ENCODE measurements at places on chromosomes 1 and 21.

DNA sequence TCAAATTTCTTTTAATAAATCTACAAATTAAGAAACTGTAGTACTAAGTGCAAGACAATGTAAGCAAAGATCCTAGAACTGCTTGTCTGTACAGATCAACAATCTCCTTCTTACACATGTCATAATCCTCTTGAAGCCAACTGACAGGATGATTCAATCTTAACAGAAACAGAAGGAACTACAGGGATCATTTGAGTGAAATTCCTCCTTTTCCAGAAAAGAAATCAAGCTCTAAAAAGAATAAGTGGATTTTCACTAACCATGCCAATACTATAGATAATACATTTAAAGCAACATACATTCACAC lies 53.2 kb downstream of the RAB3GAP2 start:
- DNase-seq: no peak

- DNase-seq: no peak
Measured at GRCh38 chr21:30668776-30669175, 26.1 kb downstream of the KRTAP20-3 start.

- no peak for DNase-seq
Measured at GRCh38 chr1:155272466-155273342, 600 bp downstream of the CLK2 start.

DNA sequence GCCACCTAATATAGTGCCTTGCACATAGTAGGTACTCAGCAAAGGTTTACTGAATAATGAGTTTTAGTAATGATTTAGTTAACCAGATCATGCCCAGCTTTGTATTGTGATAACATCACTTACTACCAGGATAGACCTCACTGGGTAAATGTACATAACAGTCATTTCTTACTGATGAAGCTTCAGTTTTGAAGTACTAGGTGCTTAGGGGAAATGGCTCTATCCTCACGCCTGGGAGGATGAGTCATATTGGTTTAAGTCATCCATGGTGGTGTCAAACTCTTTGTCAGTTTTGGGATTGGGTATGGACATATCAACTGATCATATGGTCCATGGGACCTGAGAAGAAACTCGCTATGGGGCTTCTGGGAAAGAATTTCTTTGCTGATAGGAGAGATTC lies 90.6 kb upstream of the USP24 start:
- no peak for DNase-seq

- peak; percentile 6 for DNase-seq
Measured at GRCh38 chr1:62294261-62294660, 25.0 kb downstream of the KANK4 start.

- no peak for DNase-seq
Measured at GRCh38 chr1:39378377-39378776, 113.1 kb upstream of the BMP8A start.

DNA sequence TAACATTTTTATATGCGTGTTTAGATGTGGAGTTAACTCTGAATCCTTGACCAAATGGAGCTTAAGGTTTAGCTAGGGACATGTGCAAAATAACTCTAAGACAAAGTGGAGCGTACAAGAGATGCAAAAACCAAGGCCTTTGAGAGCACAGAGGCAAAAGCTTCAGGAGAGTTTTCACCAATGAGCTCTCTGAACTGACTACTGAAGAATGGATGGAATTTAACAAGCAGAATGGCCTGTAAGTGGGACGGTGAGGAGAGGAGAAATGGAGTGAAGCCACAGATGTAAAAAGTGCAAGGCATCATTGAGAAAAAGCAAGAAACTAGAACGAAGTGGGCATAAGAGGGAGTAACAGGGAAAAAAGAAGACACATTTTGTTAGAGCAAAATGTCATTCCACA lies 260.0 kb downstream of the RGS7 start:
- no peak for DNase-seq

GRCh38 chr21:32046191-32046590 lies 173.4 kb downstream of the HUNK start:
- no peak for DNase-seq

All from activated CD4-positive, alpha-beta T cell treated with anti-CD3 and anti-CD28 coated beads, Interleukin-2, amount 50 U/mL, for 48 hours (primary cell).